ENCODE measurements at places on chromosomes 1 and 21.

DNA sequence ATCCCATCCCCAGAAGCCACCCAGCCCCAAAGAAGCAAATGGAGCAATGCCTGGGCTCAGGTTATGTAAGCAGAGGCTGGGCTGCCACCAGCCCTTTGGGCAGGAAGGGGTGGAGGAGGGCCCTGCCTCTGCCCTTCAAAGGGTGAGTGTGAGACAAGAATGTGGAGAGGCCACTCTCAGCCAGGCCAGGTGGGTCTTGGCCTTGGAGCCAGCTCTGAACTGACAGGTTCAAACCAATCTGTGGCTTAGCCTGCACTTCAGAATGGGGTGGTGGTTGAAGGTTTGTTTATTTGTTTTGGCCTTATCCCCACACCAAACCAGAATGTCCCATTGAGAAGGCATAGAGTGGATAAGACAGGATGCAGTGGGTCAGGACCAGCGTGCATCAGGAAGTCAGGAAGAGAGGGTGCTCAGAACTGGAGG, 29.8 kb downstream of the C1orf116 start:
- DNase-seq, result no peak

DNA sequence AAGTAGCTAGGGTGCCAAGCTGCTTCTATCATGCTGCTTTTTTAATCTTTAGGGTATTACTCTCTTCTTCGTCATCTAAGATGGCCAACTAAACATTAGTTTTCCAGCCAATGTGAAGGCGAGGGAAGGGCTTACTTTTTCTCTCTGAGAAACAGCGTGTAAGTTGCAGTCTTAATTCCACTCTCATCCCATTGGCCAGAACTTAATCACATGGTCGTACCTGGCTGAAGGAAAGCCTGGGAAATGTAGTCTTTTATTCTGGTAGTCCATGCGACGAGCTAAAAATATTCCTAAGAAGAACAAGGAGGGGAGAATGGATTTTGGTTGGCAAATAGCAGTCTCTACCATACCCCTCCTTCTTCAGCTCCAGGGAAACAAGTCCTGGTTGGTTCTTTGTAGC, 21.5 kb downstream of the DNAJC6 start:
- no peak for DNase-seq

DNA sequence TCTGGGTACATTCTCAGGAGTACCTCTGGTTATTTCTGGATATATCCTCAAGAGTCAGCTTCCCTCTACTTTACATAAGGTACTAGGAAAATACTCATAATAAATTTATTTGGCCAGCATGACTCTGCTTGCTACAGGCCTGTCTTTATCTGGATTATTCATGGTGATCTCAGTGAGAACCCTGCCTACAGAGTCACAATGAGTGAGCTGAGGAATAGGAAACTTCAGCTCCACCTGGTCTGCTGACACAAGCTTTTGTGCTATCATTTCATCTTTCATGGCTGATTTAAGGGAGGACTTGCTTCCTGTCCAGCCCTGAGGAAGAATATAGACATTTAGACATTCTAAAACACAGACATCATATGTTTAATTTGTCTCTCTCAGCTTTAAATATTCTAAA, 19.5 kb upstream of the SUCO start:
- DNase-seq, result no peak

DNA sequence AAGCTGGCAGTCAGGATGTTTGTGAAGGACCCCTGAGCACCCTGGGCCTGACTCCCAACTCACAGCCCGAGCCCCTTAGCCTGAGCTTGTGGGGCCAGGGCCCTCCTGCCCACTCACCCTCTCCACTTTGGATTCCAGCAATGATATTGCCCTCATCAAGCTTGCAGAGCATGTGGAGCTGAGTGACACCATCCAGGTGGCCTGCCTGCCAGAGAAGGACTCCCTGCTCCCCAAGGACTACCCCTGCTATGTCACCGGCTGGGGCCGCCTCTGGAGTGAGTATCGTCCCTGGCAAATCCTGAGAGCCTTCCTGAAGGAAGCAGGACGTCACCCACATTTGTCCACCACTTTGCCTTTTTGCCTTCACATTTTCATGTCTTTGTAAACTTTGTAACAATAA, 5.0 kb downstream of the CTRC start:
- DNase-seq, result no peak

All from breast epithelium (tissue), 4 donors.